ENCODE measurements at places on chromosomes 3 and 15.

DNA sequence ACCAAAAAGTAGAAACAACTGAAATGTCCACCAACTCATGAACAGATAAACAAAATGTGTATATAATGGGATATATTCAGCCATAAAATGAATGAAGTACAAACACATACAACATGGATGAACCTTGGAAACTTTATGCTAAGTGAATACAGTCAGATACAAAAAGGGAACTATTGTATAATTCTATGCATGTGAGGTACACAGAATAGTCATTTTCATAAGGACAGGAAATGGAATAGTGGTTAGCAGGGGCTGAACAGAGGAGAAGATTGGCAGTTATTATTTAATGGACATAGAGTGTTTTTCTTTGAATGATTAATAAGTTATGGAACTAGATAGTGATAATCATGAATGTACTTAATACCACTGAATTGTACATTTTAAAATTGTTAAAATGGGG, 20.0 kb upstream of the TRANK1 start:
- no peak for DNase-seq

GRCh38 chr15:42140383-42141070, 15.9 kb downstream of the PLA2G4F start:
- no peak for DNase-seq

- no peak for DNase-seq
Measured at GRCh38 chr3:42043099-42043813, 47.9 kb upstream of the TRAK1 start.

- no peak for DNase-seq
Measured at GRCh38 chr3:156298938-156299337, 178.6 kb downstream of the KCNAB1 start.

DNA sequence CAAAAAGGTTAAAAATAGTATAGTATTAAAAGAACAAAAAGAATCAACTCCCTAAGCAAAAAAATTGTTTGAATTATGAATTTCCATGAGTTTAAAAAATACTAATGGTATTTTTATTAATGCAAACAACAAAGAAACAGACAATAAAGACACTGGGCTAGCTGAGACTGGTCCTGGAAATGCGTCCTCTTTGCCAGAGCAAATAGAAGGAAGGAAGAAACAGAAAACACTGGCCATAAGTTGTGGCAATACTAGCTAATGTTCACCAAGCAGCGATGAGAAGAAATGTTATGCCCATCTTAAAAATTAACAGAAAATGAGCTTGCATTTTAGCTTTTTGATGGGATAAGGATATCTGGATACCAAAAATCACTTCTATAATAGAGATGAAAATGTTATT, 88.6 kb downstream of the TBL1XR1 start:
- no peak for DNase-seq

- no peak for DNase-seq
Measured at GRCh38 chr3:181956122-181956521, 244.4 kb downstream of the SOX2 start.

GRCh38 chr3:127535106-127535785, 55.3 kb downstream of the TPRA1 start:
- no peak for DNase-seq

- DNase-seq, result no peak
Measured at GRCh38 chr3:138600100-138600745, 6.2 kb upstream of the CEP70 start.

DNA sequence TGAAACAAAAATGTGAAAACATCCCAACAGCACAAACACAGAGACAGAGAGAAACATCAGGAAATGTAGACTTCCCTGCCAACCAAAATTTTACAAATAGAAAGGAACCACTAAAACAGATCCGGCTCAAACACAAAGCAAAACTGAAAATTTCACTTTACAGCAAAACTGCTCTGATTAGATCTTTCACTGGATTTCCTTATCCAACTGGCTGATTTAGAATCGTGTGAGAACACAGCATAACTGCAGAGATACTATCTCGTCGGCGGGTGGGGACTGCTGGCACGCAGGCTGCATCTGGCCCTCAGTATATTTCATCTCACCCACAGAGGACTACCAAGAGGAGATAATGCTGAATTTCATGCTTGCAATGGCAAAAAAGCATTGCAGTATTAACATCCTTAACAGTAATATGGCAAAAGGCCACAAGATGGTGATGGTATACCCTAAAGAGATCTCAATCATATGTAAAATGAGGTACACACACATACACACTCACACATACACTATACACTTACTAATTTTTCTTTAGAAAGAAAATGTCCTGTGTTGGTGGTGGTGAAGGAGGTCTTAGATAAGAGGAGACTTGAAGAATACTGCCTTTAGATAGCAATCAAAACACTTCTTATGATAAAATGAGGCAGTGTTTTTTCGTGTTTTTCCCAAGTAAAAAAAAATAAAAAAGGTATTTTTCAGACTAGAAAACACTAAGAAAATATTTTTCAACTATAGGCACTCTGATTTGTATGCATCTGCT, 10.6 kb upstream of the LEO1 start:
- DNase-seq, result no peak

DNA sequence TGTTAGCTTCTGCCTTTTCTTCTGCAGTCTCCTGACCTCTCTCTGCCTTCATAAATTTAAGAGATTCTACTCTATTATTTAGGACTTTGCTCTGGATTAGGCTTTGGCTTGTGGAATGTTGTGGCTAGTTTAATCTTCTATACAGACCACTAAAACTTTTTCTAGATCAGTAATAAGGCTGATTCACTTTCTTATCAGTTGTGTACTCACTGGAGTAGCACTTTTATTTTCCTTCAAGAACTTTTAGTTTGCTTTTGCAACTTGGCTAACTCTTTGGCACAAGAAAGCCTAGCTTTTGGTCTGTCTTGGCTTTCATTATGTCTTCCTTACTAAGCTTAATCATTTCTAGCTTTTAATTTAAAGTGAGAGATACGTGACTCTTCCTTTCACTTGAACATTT, 265.5 kb upstream of the TBC1D5 start:
- no peak for DNase-seq

- no peak for DNase-seq
Measured at GRCh38 chr3:150240891-150241290, 167.2 kb upstream of the TSC22D2 start.

GRCh38 chr15:62026487-62027262, 33.6 kb downstream of the VPS13C start:
- DNase-seq, result no peak

DNA sequence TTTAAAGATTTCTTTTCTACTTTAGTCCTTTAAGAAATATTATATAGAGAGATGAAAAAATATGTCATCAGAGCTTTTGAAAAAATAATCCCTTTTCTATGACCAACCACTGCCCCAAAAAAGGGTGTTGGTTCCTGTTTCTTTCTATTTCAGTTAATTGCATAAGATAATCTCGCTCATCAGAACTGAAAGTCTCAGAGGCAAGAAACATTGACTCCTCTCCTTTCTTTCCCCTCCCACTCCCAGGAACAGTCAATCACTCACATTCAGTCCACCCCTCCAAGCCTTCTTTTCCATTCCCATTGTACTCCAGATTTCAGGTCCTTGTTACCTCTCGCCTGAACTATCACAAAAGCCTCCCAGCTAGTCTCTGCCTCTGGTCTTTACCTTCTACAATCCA, 153.7 kb upstream of the ABI3BP start:
- DNase-seq, result no peak
